ENCODE measurements at places on chromosomes 16 and 17.
A peak's percentile ranks its signal among the peaks of the same experiment; 100 is the strongest.

DNA sequence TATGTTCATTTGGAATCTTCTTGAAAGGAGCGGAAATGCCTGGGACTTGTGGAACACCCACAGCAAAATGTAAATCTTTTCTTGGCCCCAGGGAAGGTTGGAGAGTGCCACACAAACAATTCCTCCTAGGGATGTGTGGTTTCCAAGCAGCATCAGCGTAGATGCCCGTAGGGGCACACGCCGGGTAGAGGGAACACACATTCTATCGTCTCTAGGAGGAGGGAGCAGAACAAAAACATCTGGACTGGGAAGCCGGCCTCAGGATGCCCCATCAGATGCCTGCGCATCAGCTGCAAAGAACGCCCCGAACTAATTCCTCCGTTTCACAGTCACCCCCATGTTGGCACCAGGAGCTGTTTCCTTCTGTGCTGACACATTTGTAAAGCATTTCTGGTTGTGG is 357.9 kb upstream of the ZFHX3 start:
- no peak for DNase-seq

DNA sequence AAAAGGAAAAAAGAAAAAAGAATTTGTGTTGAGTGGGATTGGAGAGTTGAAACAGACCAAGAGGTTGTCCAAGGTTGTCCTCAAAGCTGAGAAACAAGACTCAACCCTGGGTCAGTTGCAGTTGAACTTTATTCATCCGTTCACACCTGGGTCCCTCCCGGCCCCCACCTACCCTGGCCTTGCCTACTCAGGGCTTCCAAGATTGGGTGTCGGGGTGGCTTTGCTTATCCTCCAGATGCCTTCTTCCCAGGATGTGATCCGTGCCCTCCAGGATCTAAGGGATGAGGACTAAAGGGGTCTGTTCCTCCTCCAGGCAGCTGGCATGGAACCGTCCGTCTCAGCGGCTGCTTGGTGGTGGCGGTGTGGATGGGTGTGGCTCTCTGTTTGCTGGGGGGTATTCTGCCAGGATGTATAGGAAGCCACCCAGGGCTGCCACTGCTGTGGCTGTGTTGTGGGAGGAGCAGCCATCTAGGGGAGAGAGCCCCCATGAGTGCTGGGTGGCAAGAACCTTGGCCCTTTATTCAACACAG is 10.3 kb upstream of the NAGPA start:
- DNase-seq, result no peak

GRCh38 chr16:17106243-17106791 is 364.4 kb downstream of the XYLT1 start:
- DNase-seq, result no peak

GRCh38 chr16:19837984-19838707 is 46.5 kb downstream of the GPRC5B start:
- no peak for DNase-seq

DNA sequence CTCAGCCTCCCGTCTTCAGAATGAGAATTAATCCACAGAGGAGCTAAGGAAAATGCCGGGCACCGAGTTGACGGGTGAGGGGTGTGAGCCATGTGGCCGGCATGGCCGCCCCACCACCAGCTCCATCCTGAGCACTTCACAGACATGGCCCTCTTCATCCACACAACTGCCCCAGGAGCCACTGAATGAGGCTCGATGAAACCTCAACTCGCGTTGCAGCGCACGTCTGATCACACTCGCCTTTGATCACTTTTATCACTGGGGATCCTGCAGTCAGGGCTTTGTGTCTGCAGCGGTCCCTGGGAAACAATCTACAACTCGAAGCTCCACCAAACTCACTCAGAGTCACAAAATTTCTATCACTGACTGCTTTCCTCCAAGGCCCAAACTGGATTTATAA is 46.7 kb upstream of the CDR2 start:
- DNase-seq, result no peak

DNA sequence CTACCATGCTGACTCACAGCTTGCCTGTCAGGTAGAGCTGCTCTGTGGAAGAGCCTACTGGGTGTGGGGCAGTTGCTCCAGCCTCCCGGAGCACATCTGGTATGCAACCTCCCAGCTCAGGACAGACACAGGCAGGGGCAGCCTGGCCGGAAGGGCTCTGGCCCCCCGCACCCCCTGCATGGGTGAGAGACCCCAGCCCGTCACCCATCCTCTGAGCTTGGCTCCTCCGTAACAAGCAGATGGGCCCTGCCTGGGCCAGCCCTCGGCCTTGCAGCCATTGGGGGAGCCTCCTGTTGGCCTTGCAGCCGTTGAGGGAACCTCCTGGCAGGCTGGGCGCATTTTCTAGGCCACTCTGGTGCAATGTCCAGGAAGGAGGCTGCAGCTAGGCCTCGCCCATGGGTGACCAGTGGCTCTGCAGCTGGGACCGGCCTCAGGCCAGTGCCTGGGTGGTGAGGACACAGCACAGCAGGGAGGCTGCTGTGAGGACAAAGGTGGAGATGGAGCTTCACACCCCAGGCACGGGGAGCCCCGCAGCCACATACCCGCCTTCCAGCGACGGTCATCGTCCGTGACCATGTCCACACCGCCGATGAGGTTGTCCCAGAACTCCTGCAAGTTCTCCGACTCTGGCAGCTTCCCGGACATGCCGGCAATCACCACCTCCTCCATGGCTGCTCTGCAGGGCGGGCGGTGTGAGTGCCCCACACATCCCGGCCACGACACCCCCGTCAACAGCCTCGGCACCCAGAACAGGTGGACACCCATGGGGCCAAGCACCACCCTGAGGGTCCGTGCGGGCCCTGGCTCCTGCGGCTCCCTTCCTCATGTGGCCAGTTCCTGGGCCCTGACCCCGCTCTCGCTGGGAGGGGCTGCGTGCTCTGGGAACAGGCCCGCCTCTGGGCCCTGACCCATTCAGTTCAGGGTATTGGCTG is 2.0 kb downstream of the FASN start:
- DNase-seq, result no peak

GRCh38 chr16:86391984-86392383 is 118.3 kb upstream of the FOXF1 start:
- no peak for DNase-seq

DNA sequence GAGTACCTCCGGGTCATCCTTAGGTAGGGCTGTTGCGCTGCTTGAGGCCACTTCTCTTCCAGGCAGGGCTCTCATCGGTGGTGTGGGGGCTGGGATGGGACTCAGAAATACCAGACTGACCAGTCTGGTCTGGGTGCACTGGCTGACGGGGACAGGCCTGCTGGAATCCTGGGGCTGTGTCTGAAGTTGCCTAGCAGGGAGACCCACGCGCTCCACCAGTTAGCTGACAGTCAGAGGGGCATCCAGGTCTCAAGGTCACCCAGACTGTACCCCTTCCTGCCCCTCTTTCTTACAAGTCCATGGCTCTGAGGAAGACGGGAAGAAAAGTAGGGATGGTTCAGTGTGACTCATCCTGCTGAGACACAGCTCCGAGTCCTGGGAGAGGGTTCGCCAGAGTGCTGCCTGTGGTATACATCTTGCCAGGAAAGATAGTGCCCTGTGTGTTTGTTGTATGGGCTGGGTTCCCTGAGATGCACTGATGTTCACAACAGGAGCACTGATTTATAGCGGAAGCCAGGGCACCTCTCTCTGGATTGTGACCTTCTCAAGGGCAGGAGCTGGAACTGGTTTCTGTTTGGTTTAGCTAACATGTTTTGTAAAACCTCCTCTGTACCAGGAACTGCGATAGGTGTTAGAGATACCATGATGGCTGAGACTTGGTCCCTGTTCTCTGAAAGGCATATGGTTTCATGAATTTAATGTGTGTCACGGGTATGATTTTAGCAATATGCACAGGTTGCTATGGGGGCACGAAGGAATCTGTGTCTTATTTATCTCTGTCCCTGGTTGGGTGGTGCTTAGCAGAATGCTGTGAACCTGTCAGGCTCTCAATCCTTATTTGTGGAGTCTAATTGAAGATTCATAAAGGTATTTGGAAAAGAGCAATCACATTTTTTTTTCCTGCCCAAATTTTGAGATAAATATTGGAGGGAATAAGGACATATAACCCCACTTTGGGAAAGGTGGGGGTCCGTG is 97.5 kb downstream of the OR1D5 start:
- DNase-seq, result no peak

DNA sequence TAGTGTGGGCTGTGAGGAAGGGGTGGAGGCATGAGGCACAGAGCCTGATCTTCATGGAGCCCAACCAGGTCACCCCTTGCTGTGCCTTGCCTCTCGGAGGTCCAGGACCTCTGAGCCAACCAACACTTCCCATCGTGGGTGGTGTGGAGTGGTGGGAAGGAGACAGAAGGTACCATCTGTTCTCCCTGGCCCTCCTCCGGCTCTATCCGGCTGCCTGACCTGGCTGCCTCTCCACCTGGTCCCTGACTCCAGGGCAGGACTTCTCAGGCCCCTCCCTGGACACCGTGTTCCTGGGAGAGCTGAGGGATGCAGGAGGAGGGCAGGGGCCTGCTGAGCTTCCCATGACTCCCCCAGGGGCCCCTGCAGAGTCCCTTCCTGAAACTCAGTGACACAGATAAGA is 3.9 kb downstream of the PDK2 start:
- DNase-seq, result no peak

DNA sequence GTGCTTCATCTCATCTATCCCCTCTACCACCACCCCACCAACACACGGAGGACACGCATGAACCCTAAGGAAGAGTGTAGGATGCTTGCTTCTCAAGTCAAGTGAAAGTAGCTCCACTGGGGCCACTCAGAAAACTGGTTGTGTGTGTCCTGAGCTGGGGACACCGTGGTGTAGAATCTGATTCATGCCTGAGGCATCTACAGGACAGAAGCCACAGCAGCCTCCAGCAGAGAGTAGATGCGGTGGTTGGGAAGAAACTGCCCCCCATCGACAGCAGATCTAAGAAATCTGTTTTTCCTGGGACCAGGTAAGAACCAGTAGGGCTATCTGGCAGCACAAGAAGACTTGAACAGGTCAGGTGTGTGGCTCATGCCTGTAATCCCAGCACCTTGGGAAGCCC is 51.9 kb upstream of the HLF start:
- DNase-seq, result no peak

GRCh38 chr17:9705745-9706144 is 60.4 kb downstream of the USP43 start:
- DNase-seq, result no peak

DNA sequence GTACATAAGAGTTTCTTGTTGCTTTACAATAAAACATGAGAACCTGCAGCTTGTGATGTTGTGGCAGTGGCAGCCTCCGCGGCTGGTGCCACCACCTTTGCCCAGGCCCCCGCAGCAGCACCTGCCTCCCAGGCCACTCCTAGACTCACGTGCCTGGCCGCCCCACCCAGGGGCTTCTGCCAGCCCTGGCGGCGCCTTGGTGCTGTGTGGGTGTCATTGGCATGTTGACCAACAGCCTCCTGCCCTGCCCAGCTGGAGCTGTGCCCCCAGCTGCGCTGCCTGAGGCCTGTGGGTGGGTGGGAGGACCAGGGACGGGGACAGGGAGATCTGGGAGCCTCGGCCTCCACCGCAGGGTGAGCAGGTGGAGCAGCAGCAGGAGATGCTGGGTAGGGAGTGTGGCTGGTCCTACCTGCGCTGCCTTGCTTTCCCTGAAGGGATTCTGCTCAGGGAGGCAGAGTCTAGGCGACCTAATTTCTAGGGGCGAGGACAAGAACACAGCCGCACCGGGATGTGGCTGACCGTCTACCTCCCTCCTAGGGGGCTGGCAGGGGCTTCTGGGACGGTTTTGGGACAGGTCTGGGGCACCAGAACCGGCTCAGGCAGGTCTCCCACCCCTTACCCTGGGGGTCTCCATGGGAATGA is 428 bp upstream of the DNASE1L2 start:
- no peak for DNase-seq

- no peak for DNase-seq
These were observed 63.9 kb upstream of the SMIM36 start for GRCh38 chr17:55575058-55575636.

DNA sequence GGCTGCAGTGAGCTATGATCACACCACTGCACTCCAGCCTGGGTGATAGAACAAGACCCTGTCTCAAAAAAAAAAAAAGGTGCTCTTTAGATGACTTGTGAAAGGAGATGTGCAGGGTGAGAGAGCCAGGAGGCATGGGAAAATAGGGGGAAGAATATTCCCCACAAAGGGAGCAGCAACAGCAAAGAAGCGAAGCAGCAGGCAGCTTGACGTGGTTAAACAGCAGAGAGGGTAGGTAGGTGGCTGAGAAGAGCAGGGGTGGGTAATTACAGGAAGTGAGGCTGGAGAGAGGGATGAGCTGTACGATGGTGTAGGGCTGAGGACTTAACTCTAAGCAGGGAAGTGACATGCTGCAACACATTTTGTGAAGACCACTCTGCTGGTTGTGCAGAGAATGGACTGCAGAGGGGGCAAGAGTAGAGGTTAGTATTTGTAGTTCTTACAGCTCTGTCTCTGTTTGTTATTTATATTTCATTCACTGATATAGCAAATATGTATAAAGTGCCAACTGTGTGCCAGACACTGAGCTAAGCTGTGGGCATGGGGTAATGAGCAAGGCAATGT is 1.6 kb downstream of the HEATR3 start:
- DNase-seq, result peak; percentile 27

GRCh38 chr17:2397247-2398171 is 3.4 kb downstream of the MNT start:
- DNase-seq, result no peak

DNA sequence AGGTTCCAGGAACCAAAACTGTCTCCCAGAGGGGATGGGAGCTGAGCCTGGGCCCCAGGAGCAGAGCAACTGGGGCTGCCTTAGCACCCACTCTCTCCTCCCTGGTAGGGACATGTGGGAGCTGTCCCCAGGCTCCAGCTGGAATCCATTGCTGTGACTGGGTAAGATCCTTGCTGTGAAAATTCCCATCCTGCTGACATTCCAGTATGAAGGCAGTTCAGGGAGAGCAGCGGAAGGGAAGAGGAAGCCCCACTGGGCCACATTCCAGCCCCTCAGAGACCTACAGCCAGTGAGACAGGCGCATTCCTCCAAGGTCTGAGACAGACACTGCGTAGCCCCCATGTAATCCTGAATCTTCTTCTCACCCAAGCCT is 24.2 kb downstream of the MYO18A start:
- DNase-seq, result no peak

DNA sequence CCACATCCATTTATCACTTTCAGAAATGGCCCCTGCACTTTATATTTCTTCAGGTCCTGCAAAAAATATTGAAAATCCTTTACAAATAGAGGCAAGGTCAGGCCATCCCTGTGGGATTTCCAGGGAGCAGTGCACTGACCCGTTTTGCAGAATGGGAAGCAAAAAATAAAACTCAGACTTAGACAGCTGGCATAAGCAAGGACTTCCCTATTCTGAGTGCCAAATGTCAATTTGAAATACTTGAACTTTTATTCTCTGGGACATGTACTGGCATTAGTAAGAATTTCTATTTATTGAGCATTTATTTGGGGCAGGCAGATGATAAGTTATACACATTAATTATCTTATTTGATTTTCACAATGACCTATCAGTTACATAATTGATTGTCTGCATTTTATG is 32.4 kb downstream of the PRKCB start:
- DNase-seq, result no peak

GRCh38 chr16:11144122-11144521 is 111.9 kb downstream of the SOCS1 start:
- DNase-seq, result no peak

GRCh38 chr17:51045621-51046020 is 75.0 kb downstream of the SPAG9 start:
- DNase-seq, result no peak

DNA sequence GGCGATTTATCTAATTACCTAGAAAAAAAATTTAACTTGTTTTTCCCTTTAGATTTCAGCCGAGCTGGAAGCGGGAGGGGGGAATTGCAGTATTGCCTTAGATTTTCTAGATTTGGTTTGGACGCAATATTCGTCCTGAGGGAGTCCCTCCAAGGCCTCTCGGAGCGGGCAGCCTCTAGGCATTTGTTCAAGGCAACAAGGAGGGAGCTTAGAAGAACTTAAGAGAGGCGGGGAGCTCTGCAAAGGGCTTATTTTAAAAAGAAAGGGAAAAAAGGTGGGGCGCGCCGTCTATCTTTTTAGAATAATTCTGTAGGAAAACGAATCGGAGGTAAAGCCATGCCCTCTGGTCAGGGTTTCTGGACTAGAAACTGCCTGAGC is 407 bp upstream of the TMEM94 start:
- DNase-seq, result no peak
